Putamen (tissue), 1 donor: ENCODE measurements at places on chromosomes 2 and 18.

DNA sequence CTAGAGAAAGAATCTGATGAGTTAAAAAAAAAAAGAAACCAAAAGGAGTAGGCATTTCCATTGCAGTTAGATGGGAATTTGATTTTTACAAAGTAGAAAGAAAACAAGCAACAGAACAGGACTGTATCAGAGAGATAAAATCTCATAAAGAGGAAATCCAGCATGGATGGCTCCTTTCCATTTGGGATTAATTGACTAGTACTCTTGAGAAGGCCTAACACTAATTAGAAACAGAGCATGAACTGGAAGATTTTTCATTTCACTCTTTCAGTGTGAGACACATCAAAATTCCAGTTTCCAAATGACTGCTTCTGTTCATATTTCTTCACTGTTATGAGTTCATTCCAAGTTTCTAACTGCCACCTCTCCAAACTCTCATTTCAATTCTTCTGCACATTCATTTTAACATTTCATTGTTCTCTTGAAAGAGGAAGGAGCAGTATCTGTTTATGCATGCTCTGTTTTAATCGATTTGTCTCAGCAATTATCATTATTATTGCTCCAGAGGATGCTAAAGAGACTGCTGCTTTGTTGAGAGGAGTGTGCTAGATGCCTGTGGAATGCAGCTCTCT lies 108.8 kb upstream of the PIEZO2 start:
- DNase-seq: no peak

DNA sequence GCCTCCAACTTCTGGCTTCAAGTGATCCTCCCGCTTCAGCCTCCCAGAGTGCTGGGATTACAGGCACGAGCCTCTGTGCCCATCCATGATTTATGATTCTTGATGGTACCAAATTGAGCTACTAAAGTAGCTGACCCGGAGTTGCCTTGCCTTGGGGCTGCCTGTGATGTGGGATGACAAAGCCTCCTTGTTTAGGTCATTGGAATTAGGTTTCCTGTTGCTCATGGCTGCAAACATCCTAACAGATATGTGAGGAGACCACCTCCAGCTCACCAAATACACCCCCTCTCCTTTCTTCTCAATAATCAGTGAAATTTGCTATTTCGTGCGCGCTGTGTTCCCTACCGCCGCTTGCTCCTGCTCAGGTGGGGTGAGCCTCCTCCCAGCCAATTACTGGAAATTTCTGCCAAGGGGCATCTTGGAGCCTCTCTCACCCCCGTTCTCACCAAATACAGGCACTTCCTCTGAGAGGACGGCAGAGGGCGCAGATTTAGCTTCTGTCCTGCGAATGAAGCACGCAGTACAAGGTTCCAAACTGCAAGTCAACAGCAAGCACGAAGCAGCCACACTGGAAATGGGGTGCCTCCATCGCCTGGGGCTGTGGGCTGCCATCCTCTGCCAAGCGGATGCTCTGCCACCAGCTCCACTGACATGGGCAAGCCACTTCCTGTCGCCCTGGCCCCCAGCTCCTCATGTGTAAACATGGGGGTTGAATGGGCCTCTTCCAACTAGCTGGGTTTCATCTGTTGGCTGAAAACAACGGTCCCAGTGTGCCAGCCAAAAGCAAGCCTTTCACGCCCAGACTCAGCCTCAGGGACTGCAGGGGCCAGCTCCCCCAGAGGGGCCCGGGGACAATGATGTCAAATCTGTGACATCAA lies 71.7 kb downstream of the NCAPH start:
- DNase-seq: peak; percentile 91

- no peak for DNase-seq
Measured at GRCh38 chr2:134276381-134277172, 22.7 kb downstream of the MGAT5 start.

DNA sequence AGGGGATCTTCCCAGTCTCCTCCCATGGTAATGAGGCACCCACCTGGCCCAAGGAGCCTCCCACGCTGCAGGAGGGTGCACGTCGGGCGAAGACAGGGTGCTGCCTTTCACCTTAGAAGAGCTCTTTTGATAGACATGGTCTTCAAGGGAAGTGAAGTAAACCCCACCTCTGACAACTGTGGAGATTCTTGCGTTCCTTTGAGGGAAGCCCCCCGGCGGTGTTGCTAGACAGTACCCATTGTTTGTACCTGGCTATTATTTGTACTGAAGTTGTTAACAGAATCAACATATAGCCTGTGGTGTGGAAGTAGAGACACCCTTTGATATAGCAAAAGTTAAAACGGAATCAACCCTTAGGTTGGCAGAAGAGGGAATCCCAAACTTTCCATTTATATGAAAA lies 648.0 kb downstream of the GALR1 start:
- DNase-seq: no peak

DNA sequence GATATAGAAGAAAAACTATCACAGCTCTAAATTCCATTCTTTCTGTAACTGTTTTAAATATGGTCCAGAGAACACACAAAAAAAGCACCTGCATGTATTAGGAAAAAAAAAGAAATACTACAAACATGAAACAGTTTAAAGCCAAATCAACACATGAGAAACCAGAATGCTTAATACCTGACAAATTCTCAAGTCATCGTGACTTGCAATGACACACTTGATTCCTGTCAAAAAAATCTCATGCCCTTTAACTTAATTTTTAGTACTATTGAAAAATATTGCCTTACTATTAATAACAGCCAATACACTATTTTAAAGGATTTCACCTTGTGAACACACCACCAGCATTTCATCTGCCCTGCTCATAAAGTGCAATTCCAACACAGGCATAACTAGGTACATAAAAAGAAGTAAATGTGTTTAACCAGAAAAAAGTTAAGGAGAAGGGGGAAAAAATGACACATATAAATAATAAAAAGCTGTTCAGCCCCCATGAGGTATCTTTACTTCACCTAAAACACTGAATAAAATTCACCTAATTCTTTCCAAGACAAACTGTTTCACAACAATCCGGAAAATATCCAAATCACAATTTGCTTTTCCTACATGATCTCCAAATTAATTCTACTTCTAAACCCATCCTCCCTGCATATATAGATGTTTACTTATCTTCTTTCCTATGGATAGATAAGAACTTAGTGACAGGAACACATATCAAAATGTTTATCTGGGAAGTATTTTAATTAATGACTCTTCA lies 10.8 kb downstream of the ROCK2 start:
- DNase-seq: no peak

GRCh38 chr2:206979922-206980321 lies 40.6 kb downstream of the CPO start:
- DNase-seq: no peak

GRCh38 chr18:39863916-39864315 lies 2091.1 kb upstream of the PIK3C3 start:
- DNase-seq: no peak

DNA sequence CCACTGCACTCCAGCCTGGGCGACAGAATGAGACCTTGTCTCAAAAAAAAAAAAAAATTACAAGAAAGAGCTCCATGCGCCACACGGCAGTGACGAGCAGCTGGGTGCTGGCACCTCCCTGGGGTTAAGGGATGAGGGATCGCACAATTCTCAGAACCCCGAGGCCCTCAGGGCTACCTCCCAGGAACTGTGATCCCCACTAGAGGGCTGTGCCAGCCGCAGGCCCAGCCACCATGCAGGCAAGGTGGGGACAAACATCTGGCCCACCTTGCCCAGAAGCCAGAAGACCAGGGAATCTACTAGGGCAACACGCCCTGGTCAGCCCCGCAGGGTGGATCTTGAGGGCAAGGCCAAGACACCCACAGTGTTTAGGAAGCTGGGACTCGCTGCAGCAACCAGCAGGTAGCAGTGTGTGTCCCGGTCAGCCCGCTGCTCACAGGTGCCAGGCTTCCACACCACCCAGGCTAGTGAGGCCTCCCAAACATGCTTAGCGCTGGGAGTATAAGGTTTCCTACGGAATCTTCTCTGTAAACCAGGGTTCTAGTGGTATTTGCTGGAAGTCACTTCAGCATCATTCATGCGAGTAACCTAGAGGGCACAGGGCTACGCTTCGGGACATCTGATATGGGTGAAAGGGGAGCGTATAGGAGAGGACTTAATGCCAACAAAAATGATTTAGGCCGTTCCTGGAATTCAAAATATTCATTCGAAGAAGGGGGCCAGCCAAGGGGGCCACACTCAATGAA lies 6.7 kb downstream of the SAG start:
- DNase-seq: no peak

DNA sequence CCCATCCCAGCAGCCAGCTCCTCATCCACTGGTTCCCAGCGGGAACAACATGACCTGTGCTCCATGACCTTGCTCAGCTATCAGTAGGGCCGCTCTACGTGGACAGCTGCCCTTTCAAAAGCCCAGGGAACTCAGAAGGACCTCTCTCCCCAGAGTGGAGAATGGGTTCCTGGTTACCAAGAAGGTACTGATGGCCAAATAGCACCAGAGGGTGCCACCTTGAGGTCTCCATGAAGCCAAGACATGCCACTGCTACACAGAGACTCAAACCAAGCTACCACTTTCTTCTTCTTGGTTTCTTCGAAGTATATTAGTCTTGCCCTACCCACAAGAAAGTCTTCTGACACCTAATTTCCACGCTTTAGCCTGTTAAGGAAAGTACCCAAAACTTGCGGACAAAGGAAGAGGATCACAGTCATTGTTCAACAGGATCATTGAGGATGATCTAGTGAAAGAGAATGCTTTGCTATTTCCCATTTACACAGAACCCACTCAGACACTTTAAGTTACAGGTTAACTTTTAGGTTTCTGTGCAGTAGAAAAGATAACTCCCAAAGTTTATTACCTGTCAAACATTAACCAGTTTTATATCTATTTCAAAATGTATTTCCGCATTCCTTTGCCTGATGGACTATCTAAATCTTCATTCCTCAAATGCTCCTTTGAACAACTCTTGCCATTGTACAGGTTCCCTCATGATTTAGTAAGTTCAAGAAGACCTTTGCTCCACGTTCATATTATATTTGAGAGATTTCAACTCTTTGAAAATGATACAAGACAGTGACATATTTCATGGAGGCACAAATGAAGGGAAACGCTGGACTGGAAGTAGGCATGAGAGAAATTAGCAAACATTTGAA lies 102.2 kb downstream of the ALPK2 start:
- no peak for DNase-seq

DNA sequence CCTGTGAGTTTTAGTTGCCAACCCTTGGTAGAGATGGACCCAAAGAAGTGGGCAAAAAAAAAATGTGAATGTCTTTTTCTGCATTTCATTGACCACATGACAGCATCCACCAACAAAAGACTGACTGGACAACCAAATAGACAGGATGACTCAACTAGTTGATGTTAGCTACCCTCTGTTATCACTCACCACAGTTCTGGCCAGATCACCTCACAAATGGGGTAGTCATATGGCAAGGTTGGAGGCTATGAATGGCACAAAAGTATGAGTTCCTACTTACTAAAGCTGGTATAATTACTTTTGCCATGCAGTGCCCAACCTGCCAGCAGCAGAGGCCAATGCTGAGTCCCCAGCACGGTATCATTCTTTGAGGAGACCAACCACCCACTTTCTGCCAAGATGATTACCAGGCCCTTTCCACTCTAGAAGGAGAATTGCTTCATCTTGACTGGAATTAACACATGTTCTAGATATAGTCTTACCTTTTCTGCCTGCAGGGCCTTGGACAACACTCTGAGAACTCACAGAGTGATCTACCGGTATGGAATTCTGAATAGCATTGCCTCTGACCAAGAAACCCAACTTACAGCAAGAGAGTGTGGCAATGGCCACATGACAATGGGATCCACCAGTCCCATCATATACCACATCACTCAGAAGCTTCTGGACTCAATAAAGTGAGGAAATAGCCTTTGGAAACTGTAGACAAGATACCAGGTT lies 20.1 kb upstream of the TCF7L1 start:
- no peak for DNase-seq

GRCh38 chr18:43596105-43596712 lies 318.9 kb upstream of the SYT4 start:
- peak; percentile 32 for DNase-seq

DNA sequence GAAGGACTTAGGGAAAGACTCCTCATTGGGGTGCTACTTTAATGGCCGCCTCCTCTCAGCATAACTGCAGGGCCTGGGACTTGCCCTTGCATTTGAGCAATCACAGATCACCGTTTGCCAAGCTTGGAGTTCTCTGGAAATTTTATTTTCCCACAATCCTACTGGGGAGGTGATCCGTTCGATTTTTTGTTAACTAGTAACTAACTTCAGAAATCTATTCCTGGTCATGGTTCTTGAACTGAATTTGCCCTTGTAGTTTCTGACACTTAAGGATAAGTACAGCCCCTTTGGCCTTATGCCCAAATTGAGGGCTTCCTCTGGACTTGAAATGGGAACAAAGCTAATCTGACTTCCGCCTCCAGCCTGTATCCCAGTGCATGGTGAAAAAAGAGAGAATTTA lies 60.5 kb upstream of the ST3GAL5 start:
- DNase-seq: no peak

- peak; percentile 50 for DNase-seq
Measured at GRCh38 chr18:42053188-42053781, 98.3 kb downstream of the PIK3C3 start.

DNA sequence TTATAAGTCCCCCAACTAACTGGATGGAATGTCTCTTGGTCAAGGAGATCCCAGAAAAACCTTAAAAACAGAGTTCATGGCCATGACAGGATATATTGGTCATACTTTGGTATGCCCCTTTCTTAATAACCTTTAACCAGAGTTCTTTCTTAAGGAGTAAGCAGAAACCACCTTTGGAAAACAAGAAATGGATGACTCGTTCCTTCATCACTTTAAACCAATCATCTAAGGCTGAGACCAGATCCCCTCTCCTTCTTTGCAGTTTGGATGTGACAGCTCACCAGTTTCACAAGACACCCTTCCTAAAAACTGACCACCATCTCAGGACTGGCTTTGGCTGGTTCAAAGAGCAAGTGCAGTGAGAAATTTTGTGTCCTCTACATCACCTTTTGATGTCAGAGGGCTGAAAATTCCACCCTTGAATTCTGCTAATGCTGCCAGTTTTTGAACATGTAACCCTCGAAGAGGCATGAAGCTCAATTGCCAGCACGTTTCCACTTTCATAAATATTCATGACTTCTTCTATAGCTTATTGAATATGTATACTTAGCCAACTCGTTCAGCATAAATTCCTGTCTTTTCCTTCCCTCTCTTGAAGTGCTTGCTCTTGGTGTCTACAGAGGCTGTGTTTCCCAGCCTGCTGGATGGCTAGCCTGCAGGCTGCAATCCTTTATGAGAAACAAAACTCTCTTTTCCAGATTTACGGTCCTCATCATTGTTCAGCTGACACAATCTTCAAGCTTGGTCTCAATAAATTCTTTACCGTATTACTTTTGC lies 1323.5 kb upstream of the TMEFF2 start:
- no peak for DNase-seq
